ENCODE measurements at places on chromosomes 6 and 20. TPM values are rescaled to one million over a fixed set of nuclear protein-coding genes. Genes with fewer than 3 reads are reported as not detected.
A peak's percentile ranks its signal among the peaks of the same experiment; 100 is the strongest.

Gene ASXL1
- total RNA-seq, result 171 TPM

Gene MCCD1
- total RNA-seq, result not detected

Gene GCLC
- total RNA-seq, result 27.5 TPM

Gene COL21A1
- not detected for total RNA-seq

GRCh38 chr6:159833556-159833955 lies 33.5 kb downstream of the PNLDC1 start:
- no peak for DNase-seq

DNA sequence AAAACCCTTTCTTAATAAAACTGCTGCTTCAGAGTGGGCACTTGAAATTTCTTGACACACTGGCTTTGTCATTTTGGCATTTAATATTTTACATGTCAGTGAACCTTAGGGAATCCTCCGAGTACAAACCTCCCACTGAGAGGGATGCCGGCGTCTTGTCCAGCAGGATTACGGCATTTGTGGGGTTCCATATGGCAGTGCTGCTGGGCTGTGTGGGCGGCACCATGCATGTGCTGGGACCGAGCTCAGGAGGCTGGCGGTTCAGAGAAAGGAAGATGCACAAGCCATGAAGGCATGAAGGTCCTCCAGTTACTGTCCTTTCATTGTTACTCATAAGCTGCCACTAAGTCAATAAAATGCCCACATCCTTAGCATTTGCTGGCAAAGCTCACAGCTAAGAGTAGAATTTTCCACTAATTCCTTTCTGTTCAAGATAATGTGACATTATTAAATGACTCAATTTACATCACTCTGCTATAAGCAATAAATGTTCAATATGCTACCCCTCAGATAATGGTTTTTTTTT lies 61.4 kb downstream of the LY86 start:
- no peak for DNase-seq

DNA sequence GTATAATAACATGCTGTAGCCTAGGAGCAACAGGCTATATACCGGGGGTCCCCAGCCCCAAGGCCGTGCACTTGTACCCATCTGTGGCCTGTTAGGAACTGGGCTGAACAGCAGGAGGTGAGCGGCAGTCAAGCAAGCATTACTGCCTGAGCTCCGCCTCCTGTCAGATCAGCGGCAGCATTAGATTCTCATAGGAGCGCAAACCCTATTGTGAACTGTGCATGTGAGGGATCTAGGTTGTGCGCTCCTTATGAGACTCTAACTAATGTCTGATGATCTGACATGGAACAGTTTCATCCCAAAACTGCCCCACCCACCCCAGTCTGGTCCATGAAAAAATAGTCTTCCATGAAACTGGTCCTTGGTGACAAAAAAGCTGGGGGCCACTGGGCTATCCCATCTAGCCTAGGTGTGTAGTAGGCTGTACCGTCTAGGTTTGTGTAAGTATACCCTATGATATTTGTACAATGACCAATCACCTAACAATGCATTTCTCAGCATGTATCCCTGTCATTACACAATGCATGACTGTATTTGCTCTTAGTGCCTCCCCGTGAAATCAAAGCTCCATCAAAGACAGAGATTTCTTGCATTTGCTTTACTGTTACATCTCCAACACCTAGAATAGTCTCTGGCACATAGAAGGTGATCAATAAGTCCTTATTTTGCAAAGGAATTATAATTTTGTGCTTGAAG lies 30.8 kb downstream of the NHSL1 start:
- DNase-seq, result no peak

DNA sequence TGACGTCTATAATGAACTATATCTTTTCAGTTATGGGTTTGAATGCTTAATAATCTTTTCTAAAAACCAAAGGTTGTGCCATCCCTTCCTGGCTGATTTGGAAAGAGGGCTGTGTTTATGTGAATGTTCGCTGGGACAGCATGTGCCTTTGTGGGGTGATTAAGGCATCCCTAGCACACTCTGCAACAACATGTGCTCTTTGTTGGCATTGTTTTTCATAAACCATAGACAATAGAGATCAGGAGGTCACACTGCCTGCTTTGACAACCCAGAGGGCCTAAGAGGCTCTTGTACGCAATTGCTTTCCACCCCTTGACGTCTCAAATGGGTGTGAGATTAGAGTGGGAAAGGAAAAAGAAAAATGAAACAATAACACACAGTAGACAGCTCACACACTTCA lies 116.0 kb downstream of the LRRC1 start:
- no peak for DNase-seq

DNA sequence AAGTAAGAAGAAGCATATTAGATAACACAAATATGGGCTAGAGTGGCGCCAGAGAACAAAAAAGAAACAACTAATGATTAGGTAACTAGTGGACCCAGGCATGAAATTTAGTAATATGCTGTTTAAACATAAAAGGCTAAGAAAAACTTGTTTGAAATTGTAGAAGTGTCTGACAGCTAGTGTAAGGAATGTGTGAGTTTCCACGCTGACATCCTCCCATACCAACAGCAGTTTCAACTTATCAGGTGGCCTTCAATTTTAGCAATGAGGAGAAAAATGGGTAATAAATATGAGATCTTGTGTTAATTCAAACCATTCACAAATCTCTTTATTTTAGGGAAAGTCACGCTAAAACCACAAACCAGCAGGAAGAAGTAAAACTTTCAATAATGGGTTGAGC lies 440.2 kb upstream of the FLRT3 start:
- DNase-seq, result no peak

DNA sequence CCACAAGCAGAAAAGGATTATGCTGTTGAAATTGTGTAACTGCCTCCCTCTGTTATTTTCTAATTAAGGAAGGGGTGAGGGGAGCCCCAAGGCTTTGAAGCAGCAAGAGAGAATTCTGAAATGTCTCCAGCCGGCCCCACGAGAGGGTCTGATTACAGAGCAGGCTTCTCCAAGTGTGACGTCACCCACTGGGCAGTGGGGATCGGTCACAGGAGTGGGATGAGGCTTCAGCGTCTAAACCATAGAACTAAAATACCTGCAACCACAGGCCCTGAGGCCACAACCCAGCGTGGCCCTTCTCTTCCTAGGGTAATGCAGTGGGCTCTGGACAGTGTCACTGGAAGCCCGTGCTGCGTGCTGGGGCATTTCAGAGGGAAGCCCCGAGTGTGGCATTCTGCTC lies 38.6 kb upstream of the APCDD1L start:
- no peak for DNase-seq

DNA sequence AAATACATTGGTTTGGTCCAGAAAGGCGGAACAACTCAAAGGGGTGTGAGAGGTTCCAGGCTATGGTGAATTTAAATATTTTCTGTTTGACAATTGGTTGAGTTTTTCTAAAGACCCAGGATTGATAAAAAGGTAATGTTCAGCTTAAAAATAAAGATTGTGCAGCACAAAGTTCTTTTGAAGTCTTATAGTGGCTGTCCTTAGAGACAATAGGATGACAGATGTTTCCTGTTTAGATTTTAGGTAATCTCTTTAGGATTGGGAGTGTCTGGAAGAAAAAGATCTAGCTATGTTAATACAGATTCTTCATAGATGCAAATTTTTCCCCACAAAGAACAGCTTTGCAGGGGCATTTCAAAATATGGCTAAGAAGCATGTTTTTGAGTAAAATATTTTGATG lies 119.7 kb downstream of the GRIK2 start:
- no peak for DNase-seq

DNA sequence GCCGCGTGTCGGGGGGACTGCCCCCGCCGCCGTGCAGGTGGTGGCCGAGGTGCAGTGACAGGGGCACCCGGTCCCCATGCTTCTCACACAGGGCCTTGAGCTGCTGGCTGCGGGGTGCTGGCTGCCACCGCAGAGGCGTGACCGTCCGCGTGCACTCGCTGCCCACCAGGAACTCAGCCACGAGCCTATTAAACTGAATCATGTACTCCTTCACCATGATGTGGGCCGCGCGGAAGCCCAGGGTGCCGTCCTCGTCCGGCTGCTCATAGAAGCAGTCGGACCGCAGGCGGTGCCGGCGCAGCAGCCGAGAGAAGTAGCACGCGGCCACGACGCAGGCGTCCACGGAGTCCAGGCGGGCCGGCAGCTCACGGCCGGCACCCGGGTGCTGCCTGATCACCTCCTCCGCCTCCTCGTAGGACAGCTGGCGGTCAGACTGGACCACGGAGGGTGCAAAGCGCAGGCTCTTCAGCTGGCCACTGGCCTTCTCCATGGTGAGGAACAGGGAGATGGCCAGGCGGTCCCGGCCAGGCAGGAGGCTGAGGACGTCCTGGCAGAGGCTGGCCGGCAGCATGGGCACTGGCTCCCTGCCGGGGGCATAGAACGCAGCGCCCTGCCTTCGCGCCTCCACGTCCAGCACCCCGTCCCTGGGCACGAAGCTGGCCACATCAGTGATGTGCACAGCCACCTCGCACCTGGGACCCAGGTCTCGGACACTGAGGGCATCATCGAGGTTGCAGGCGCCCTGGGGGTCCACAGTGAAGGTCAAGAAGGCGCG lies 9.8 kb downstream of the HELZ2 start:
- DNase-seq, result no peak

GRCh38 chr20:47677635-47678453 lies 107.4 kb downstream of the SULF2 start:
- peak; percentile 18 for DNase-seq

DNA sequence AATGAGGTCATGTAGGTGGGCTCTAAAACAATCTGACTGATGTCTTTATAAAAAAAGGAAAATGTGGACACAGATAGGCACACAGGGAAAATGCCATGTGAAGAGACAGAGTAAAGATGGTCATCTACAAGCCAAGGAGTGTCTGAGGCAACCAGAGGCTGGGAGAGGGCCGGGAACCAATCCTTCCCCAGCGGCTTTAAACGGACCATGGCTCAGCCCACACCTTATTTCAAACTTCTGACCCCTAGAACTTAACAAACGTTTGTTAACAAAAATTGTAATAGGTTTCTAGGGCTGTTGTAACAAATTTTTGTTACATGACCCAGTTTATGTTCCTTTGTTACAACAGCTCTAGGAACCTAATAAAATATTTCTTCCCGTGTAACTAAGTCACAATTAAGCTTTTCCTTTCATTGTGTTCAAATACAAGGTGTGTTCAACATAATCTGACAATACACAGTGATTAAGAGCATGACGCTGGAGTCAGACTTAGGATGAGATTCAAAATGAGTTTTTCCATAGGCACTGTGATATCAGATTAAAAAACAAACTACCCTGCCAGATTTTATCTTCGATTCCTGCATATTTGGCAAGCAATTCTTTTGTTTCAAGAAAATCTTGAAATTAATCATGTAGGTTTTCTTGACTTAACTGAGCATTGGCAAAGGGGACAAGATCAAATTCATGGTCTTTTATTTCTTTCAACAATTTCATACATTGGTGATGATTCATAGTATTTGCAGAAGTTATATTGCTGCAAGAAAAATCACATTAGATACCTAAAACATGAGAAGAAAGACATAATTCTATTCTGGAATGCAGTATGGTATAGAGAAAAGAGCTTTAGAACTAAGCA lies 169.5 kb upstream of the RIPOR2 start:
- DNase-seq, result no peak

All from naive thymus-derived CD4-positive, alpha-beta T cell (primary cell).